ENCODE measurements at places on chromosomes 16 and 17.

DNA sequence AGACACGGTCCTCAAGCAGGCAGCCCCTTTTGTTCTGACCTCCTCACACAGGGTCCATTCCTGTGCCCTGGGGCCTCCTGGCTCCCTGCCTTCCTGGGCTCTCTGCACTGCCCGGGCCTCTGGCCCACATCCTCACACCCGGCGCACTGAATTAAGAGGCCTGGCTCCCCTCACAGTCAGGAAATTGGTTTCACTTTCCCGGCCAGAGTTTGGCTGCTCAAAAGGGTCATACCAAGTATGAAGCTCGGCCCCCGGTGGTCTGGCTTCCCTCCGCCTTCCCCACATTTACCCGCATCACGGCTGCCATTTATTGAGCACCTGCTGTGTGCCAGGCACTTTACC is 220.0 kb downstream of the NTN1 start:
- no peak for DNase-seq

DNA sequence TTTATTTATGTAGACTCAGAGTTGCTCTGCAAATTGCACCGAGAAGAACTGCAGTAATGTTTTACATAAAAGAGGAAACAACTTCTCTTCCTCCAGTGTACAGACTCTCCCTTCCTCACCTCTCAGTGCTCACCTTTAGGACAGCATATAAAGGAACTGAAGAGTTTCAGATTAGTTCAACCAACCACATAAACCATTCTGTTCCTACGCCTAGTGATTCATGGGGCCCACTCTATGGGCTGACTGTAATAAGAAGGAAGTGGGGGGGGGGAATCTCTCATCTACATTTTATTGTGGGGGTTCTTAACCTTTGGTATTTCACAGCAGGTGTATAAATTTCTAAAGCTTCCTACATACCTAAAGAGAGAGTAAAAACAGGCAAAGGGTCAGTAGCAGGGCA is 18.3 kb downstream of the ZSWIM7 start:
- peak; percentile 34 for DNase-seq

GRCh38 chr16:83187405-83187804 is 560.6 kb downstream of the CDH13 start:
- DNase-seq = no peak

DNA sequence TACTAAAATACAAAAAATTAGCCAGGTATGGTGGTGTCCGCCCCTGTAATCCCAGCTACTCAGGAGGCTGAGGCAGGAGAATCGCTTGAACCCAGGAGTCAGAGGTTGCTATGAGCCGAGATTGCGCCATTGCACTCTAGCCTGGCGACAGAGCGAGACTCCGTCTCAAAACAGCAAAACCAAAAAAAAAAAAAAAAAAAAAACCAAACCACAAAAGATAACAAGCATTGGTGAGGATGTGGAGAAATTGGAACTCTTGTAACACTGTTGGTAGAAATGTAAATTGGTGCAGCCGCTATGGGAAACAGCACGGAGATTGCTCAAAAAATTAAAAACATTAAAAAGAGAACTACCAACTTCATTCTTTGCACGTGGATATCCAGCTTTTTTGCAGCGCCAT is 119.4 kb downstream of the OR1D5 start:
- DNase-seq = no peak

GRCh38 chr16:81067166-81067565 is 9.9 kb downstream of the C16orf46 start:
- no peak for DNase-seq

GRCh38 chr16:10494343-10495030 is 85.9 kb downstream of the EMP2 start:
- no peak for DNase-seq

DNA sequence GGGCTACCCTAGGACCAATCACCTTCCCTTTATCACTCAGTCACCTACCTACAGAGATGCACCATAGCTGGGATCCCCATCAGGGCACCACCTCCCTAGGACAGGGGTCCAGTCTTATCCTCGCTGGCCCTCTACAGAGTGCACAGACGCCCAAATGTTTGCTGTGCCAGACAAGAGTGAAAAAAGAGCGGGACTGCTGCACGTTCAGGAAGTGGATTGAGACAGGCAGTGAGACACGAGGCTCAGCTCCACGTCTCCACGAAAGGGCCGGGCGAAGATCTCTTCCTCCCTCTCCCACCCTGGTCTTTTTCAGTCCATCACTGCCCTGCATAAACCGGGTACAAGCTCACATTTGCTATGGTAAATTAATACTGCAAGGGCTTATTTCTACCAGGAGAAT is 95.5 kb downstream of the ZFHX3 start:
- no peak for DNase-seq

- DNase-seq = no peak
Observed at GRCh38 chr16:28289048-28289447, 3.3 kb upstream of the SBK1 start.

GRCh38 chr16:9859701-9860327 is 322.4 kb downstream of the GRIN2A start:
- no peak for DNase-seq

DNA sequence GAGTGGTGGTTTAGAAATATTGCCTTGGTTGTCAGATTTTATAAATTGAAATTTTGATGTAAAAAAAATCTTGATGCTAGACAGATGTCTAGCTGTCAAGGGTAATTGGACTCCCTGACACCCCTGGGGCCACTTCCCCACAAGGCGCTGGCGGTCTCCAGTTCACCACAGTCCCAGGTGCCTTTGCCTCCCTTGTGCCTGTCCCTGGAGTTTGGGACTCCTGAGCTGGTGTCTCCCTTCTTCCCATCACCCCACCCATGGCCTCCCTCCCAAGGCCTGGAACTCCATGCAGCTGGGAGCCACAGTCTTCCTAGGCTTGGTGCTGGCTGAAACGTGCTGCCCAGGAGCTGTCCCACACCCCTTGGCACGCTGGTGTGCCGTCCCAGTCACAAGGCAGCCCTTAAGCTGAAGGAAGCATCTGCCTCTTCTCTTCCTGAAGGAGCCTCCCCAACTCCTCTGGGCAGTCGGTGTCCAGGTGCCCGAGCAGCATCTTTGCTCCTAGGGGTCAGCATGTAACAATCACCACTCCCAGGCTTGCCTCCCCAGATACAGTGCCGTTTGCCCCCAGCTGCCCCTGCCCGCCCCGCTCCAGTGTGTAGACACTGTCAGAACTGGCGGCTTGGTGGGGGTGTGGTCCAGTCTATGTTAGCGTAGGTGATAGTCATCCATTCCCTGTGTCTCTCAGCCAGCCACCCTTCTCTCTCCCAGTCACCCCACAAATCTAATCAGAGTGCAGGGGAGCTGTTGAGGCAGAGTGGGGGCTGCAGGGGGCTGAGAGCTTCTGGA is 26.2 kb downstream of the POLR3E start:
- no peak for DNase-seq

DNA sequence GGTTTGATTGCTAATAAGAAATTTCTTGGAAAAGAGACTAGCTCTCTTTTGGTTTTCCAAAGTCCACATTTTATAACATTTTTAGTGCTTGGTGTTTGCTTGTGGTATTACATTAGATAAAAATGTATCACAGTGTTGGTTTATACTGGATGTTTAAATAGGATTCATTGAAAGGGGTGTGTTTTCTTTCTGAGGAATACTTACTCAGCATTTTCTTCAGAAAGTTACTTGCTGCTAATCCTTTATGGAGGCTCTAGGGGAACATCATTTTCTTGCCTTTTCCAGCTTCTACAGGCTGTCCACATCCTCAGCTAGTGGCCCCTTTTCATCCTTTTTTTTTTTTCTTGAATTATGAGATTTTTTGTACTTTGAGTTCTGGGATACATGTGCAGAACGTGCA is 834 bp upstream of the KRT39 start:
- DNase-seq = no peak
